ENCODE measurements at places on chromosomes 13 and 19. TPM values are rescaled to one million over a fixed set of nuclear protein-coding genes. Genes with fewer than 3 reads are reported as not detected.

SELENOV gene
- polyA plus RNA-seq = not detected

ZNF560 gene
- not detected for polyA plus RNA-seq

BST2 gene
- polyA plus RNA-seq = 162 TPM

IRGC gene
- not detected for polyA plus RNA-seq

CGB1 gene
- polyA plus RNA-seq = not detected

EEF2 gene
- 1,056 TPM for polyA plus RNA-seq

RFPL4A gene
- not detected for polyA plus RNA-seq

C1QTNF9B gene
- polyA plus RNA-seq = not detected
